ENCODE measurements at places on chromosomes 7 and 10. TPM values are rescaled to one million over a fixed set of nuclear protein-coding genes. Genes with fewer than 3 reads are reported as not detected.

ARPC1A gene
- 192 TPM for polyA plus RNA-seq

CALHM3 gene
- not detected for polyA plus RNA-seq

TMEM139 gene
- polyA plus RNA-seq = 2.3 TPM

FOXL3 gene
- polyA plus RNA-seq = not detected

GHRHR gene
- 1.6 TPM for polyA plus RNA-seq

C10orf143 gene
- polyA plus RNA-seq = 5.4 TPM

DNA sequence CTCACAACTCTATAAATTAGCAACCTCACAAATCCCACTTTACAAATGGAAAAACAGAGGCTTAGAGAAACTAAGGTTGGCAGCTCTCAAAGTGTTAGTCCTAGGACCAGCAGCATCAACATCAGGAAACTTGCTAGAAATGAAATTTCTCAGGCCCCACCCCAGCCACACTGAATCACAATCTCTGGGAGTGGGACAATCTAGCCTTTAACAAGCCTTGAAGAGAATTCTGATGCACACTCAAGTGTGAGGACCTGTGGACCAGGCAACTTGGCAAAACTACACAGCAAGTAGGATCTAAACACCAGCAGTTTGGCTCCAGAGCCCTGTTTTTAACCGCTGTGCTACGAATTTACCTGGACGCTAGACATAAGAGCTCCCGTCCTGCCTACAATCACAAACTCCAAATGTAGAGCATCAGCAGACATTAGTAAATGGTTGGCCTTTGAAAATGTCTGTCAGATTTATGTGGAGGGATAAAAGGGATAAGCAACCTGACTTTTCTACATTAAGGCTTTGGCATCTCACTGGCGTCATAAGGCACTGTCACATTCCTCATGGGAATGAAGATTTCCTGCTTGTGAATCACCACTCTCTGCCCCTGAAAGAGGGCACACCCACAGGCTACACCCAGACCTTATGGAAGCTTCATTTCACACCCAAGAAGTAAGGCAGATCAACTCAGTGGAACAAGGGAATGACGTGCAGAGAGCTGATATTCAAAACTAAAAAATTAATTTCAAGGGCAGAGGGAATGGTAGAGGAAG is 34.5 kb downstream of the PPP1R3C start:
- DNase-seq = no peak

GRCh38 chr7:73879977-73880681 is 19.2 kb downstream of the TMEM270 start:
- DNase-seq = no peak

- DNase-seq = no peak
Observed at GRCh38 chr7:130948822-130949221, 214.8 kb upstream of the KLF14 start.

GRCh38 chr7:40244226-40244625 is 109.4 kb downstream of the SUGCT start:
- DNase-seq = no peak

DNA sequence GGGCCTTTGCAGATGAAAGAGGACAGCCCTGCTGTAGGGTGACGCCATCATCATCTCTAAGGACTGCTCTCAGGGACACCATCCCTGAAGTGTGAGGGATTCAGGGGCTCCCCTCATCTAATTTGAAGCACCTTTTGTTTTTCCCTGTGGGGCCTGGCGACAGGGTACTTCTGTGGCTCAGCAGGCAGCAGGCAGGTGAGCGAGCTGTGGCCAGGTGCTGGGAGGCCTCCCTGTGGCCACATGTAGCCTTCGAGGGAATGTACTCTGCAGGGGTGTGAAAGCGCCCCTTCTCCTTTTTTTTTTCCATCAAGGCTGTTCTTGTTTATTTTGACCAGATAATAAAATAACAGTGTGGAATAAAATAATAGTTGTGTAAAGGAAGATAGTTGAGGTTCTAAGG is 118.2 kb upstream of the DPP6 start:
- DNase-seq = no peak

GRCh38 chr10:103840740-103841070 is 14.7 kb downstream of the SH3PXD2A start:
- no peak for DNase-seq

GRCh38 chr7:132028144-132028920 is 471.9 kb upstream of the PODXL start:
- DNase-seq = no peak

DNA sequence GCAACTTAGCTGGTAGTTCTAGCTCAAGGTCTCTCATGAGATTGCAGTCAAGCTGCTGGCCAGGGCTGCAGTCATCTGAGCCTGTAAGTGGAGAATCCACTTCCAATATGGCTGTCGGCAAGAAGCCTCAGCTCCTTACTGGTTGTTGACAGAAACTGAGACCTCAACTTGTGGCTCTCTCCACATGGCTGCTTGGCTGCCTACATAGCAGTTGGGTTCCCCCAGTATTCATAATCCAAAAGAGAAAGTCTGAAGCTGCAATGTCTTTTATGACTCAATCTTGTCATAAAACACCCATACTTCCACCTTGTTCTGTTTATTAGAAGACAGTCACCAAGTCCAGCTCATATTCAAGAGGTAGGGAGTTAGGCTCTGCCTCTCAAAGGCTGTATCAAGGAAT is 334.9 kb upstream of the KMT2E start:
- DNase-seq = no peak

DNA sequence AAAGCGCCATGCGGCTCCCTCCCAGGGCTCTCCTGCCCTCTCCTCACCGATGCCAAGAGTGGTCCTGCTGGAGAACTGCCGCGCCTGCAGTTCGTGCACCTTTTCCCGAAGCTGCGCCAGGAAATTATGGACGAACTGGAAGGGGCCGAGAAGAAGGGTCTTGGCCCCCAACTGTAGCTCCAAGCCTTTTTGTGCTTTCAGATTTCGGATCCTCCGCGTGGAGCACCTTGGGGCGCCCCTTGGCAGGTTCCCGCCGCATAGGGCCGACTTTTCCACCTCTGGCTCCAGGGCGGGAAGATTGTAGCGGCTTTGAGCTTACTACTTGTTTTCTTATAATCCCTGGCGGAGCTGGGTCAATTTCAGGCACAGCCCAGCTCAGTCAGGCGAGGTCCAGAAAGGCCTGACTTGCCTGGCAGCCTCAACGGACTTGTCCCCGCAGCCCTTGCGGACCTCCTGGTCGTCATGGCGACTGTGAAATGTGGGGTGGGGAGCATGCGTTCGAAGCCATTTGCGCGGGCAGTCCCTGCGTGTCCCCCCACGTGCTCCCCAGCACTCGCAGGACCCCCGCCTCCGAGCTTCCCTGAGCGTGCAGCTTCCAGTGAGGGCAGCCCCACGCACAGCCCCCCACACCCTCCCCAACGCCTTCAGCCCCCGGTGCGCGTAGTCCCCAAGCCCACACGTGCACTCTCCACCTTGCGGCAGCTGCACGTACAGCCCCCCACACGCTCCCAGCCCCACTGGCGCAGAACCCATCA is 129.9 kb downstream of the KBTBD2 start:
- peak; percentile 63 for DNase-seq

- DNase-seq = no peak
Observed at GRCh38 chr10:6642876-6643275, 62.8 kb upstream of the PRKCQ start.

- no peak for DNase-seq
Observed at GRCh38 chr10:5553400-5554170, 28.8 kb downstream of the CALML3 start.

DNA sequence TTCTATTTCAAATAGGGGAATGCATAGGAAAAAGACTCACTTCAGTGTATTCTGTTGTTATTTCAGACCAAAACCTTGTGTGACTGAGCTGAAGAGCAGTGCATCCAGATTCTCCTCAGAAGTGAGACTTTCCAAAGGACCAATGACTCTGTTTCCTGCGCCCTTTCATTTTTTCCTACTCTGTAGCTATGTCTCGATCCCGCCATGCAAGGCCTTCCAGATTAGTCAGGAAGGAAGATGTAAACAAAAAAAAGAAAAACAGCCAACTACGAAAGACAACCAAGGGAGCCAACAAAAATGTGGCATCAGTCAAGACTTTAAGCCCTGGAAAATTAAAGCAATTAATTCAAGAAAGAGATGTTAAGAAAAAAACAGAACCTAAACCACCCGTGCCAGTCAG is 12.0 kb downstream of the TET1 start:
- DNase-seq = no peak

GRCh38 chr7:118184565-118184940 is 589 bp downstream of the LSM8 start:
- peak; percentile 24 for DNase-seq

- no peak for DNase-seq
Observed at GRCh38 chr10:13048762-13049161, 47.2 kb upstream of the CCDC3 start.

- peak; percentile 61 for DNase-seq
Observed at GRCh38 chr10:76429368-76430060, 998.1 kb downstream of the LRMDA start.

GRCh38 chr10:132752378-132752777 is 33.6 kb downstream of the NKX6-2 start:
- no peak for DNase-seq

GRCh38 chr10:47311193-47311931 is 10.9 kb upstream of the GDF2 start:
- no peak for DNase-seq

DNA sequence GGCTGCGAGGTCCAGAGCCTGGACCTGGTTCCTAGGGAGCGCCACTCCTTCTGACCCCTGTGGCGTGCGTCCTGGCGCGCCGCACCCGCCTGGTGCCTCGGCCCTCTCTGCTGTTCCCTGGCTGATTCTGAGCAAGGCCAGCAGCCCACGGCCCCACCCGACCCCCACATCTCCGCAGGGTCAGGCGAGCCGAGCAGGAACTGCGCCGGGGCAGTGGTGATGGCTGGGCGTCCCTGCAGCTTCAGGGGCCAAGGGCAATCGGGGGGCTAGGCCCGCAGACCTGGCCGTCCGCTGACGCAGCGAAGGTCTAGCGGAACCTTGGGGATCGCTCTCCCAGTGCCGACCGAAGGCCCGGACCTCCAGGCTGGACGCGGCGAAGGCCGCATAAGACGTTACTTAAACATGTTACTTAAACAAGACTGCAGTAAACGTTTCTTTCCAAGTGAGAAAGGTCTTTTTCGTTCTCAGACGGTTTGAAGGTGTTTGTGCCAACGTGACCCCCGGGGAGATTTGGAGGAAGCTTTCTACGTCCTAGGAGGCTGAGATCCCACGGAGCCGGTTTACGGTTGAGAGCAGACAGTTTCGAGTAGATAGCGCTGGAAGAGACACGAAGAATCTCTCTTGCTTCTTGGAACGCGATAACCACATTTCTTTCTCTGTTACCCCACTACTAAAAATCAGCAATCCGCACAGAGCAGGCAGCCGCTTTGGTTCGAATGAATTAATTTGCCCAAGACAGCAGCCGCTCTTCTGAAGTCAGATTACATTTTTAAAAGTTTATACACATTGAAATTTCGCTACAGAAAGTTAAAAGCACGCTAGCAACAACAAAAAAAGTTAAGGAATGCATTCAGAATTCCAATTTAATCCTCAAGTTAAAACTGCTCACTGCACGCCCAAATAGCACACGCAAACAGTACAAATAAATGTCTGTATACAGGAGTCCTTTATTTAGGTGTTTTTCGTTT is 4.9 kb upstream of the NKX2-3 start:
- peak; percentile 71 for DNase-seq

DNA sequence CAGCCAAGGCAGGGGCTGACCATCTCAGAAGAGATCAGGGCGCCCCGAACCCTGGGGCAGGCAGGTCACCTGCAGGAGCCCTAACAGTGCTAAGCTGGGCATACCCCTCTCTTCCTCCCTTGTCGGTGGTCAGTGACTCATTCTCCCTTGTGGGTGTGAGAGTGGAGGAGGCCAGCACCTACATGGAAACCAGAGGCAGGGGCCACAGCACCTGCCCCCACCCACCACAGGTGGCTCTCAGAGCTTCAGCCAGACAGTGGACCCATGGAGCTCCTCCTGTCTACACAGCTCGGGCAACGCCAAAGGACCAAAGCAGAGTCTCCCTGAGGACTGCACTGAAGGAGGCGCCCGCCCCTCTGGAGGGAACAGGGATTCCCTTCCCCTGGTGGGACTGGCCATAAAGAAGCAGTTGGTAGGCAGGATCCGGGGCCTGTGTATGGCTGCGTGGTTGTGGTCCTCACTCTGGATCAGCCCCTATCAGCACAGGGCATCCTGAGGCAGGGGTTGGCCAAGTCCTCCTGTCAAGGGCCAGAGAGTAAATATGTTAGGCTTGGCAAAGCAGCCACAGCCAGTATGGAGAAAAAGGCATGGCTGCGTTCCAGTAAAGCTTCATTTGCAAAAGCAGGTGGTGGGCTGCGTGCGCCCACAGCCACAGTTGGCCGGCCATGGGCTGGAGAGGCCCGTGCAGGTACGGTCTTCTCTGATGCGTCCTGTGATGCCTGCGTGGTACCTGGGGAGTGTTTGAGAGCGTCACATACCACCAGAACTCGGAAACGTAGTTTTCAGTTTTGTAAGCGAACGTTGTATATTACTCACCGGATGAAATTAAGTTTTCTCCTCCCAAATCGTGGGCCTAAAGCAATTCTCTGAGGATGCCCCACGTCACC is 198.2 kb downstream of the EBF3 start:
- DNase-seq = no peak

DNA sequence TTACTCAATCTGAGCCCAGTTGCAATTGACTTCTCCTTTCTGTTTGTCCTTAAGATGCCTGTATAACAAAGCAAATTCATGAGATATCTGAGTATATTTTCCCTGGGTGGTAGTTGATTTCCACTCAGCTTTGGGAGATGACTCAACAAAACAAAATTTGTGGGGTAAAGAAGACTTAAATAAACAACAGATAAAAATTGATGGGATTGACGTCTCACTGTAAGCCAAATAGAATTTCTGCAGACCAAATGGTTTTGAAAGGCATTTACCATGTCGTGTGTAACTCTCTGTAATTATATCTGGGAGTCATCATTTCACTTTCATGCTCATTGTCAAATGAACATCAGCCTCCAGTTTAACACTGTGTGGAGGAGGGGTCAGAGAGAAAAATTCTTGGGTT is 255.4 kb upstream of the MYO3A start:
- DNase-seq = no peak

DNA sequence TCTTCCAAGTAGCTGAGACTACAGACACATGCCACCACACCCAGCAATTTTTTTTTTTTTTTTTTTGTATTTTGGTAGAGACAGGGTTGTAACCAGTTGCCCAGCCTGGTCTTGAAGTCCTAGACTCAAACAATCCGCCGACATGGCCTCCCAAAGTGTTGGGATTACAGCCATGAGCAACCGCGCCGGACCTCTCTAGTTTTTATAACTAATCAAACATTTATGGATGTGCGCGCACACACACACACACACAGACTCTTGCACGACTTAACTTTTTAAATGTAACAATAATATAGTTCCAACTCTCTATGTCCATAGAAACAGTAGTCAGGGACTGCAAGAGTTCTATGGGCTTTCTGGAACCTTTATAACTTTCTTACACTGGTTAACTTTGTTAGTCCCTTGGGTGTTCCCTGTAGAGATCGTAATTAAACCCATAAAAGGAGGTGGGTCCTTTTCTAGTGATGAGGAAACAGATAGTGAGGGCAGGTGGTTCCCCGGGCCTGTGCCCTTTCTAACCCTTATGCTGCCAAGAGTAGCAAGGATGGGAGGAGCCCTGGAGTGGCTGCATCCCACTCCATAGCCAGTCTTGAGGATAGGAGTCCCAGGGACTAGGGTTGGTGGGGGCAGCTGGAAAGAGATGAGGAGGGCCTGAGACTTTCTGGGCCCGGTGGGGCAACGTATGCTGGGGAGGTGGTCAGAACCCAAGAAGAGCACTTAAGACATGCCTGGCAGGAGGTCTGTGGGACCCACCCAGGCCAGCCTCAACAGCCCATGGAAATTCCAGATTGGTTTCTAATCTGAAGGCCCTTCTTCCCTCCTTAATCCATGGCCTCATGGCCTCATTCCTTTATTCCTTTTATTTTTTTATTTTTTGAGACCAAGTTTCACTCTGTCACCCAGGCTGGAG is 8.6 kb downstream of the MARVELD1 start:
- no peak for DNase-seq

All from brain (organoid and tissue), 16 donors.